ENCODE measurements at places on chromosomes 12 and 14.

DNA sequence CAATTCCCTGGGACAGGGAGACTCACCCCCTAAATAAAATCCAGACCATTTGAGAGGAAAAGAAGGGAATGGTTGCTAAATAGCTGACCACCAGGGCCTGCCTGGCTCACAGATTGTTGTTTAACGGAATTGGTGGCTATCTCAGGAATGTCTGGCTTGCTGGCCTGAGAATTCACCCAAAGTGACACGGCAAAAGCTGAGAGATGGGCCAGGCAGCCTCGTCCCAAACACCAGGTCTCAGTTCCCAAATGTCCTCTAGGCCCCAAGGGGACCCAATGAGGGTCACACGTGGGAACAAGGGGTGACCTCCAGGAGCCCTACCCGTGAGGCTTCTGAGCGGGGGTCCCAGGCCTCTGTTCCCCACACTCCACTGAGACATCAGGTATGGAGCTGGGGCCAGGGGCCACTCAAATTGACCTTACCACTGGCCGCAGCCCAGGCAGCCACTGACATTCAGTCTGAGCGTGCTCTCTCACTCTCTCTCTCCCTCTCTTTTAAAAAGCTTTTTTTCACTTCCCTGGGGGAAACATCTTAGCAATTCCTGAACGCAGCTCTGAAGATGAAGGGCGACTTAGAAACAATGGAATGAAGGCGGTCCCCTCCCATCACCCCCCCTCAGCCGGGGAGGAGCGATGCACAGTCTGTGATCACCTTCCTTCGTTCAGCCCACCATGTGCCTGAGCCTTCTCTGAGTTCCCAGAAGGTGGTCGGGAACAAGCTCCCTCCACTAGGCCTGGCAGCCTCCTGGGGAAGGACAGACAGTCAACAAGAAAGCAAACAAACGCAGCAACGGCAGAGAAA lies 131.2 kb downstream of the SCARB1 start:
- DNase-seq: no peak

- no peak for DNase-seq
Observed at GRCh38 chr14:68675233-68675577, 117.7 kb downstream of the ZFP36L1 start.

DNA sequence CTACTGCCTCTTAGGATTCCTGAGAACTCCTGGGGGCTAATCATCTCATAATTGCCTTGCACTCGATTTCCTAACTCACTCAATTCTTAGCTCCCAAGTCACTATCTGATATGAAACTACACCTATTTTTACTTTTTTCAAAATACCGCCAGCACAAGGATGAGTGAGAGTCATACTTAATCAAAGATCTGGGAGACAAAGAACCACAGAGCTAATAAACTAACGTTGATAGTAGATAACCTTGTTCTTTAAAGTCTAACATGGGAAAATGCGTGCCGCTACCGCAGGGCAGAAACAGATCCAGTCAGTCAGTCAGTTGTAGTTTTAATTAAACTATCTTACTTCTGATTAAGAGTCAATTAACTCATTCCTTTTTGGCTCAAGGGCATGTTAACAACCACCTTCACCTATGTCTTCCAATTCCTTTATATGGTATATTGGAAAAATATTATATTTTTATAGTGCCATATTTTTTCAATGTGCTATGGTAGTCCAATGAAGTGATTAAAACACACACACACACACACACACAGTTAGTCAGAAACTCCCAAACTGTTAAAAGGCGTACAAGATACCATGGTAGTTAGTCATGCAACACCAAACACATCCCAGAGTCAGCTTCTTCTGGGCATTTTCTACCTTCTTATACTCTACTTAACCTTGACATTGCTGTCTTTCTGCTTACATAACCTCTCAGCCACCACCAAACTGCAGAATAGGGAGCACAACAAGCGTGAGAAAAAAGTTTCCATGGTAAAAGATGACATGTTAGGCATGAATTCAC lies 114.0 kb downstream of the KLHL28 start:
- no peak for DNase-seq

DNA sequence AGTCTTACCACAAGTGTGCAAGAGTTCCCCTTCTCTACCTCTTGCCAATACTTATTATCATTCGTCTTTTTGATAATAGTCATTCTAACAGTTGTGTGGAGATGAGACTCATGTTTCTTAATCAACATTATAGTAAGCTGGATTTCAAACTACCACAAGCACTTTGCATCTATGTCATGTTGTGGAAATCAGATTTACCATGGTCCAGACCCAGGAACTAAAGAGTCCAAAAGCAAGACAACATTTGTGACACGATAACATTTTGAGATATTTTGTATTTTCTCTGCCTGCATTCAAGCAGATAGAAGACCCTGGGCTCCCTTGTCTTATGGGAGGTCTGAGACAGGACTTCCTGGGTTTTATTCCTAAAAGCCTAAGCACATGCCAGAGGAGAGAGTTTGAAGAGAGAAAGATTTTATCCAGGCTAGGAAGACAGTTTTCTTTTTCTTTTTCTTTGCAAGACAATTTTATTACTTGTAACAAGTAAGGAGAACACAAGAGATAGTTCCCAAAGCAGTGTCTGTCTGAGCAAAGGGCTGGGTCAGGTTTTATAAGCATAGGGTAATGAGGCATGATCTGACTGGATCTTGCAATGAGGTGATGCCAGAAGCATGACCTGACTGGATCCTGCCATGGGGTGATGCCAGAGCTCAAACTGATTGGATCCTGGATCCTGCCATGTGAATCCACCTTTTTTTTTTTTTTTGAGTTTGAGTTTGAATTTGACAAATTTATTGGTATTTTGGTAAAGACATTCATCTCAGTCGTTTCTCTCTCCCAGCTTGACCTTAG lies 180.5 kb upstream of the HMGA2 start:
- DNase-seq: no peak

DNA sequence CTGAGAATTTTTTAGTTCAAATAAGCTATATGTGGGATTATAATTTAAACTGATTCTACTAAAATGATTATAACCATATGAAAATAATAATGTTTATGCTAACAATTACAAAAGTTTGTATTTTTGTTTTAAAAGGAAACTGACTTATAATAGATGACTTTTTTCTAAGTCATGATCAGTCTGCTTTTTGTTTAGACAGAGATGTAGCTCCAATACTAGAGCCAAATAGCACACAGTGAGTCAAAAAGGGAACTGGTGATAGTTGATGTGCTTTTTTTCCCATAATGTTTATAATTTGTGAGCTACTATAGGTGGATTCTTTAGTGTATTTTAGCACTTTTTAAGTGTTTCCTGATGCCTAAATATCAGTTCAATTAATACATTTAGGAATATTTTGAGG lies 28.3 kb downstream of the TMPO start:
- no peak for DNase-seq

- DNase-seq: peak; percentile 16
Observed at GRCh38 chr12:101697930-101698799, 725 bp downstream of the CHPT1 start.

DNA sequence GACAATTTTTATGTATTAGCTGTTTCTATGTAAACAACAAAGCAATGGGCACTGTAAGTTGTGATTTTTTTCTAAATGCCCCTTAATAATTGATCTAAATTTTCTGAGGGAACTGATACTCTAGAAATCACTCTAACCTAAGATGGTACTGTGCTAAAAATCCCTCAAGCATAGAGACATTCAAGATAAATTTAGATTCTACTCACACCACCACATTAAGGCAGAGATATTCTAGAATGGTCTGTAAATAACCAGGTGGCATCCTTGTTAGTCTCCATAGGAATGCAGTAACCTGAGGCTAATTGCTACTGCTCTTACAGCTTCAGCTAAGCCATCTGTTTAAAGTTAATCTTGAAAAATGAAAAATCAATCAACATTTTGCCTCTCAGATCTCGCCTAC lies 87.3 kb downstream of the SLC41A2 start:
- no peak for DNase-seq

GRCh38 chr14:92492258-92492657 lies 21.3 kb upstream of the RIN3 start:
- no peak for DNase-seq

- no peak for DNase-seq
Observed at GRCh38 chr14:103854017-103854808, 6.8 kb upstream of the PPP1R13B start.

DNA sequence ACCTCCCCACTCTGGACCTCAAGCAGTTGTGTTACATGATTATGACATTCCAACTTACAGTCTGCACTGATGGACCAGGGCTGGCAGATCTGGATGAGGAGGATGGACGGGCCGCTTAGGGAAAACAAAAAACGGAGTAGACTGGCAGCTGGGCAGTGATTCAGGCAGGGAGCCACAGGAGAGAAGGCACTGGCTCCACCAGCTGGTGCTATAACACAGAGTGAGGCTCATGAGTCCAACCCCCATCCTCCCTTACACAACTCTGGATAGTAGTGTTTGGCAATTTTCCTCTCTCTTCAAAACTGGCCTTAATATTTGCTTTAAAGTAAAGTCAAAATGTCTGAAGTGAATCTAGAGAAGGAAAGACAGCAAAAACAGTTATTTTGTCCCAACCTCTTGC lies 9.7 kb upstream of the RIC8B start:
- DNase-seq: no peak

- no peak for DNase-seq
Observed at GRCh38 chr14:32014057-32014456, 63.0 kb upstream of the ARHGAP5 start.

DNA sequence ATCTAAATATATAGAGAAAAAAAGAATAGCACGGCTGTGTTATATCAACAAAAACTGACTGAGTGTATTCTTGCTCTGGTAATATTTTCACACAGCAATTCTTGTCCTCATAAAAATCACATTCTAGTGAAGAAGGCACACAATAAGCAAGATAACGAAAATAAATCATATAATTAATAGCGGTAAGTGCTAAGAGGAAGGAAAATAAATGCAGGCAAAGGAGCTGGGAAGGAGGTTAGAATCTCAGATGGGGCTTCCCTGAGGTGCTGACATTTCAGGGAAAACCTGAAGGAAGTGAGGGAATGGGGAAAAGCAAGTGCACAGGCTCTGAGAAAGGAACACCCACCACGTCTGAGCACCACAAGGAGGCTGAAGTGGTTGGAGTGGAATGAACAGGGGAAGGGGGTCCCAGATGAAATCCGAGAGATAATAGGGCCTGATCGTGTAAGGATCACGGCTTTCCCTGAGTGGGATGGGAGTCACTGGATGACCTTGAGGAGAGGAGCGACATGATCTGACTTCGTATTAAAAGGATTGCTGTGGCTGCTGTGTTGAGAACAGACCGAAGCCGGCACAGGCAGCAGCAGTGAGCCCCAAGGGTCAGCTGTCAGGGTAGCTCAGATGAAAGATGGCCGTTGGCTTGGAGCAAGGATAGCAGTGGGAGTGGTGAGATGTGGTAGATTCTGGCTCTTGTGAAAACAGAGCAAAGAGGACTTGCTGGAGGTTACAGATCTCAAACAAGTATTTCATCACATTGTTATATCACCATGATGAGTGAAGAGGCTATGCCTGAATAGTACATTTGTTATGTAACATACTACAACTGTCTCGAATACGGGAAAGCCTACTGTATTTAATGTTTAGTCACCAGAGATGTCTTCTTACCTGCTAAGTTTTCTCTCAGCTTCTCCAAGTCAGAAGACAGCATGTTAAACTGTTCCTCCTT lies 67.1 kb upstream of the VPS33A start:
- DNase-seq: no peak

DNA sequence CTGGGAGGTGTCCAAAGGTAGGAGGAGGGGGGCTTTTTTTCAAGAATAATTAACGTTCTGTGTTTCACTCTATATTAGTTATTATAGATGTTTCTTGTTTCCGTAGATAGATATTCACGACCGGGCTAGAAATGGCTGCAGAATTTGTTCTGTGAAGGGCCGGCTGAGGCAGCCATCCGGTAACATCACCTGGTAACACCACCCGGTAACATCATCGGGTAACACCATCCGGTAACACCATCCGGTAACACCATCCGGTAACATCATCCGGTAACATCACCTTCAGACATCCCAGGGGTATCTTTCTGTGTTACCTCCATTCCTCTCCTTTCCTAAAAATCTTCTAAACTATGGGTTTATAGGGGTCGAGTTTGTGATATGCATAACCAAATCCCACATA lies 1336.7 kb upstream of the TMEM132C start:
- no peak for DNase-seq

- DNase-seq: no peak
Observed at GRCh38 chr14:100849115-100849781, 23.3 kb downstream of the MEG3 start.

DNA sequence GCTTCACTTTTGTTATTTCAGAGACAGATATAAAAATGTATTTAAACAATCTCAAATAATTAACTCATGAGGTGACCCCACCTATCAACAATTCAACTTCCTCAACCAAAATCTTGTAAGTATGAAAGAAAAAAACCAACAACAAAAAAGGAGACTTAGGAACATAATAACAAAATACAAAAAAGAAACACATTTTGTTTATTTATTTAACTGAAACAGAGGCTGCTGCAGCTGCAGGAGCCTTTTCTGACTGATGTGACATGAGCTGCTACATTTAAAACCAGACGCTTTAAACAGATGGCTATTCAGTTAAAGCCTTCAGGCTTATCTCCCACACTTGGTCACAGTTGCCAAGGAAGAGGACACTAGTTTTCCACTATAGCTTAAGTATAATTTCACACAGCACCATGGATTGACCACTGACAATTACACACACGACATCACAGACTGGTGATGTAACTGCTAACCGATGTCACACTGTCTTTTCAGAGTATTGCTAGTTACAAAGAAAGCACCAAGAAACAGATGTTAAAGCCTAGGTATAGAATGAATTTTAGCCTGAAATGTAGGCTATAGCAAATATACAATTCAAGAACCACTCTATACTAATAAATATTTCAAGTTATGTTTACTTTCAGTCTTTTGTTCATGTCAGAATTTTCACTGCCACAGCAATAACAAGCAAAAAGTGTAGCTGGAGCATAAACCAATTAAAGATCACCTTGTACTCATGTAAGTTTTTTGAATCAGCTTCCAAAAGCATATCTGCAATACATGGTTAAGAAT lies 113.0 kb downstream of the MED13L start:
- DNase-seq: peak; percentile 23

GRCh38 chr14:55799508-55800095 lies 219.6 kb downstream of the KTN1 start:
- no peak for DNase-seq

- peak; percentile 100 for DNase-seq
Observed at GRCh38 chr14:36069535-36069900, 107.0 kb downstream of the PTCSC3 start.

Measured in NCI-H2029 treated with DMSO at 0.1 percent for 48 hours (cell line).